ENCODE measurements at places on chromosomes 7 and 10.
A peak's percentile ranks its signal among the peaks of the same experiment; 100 is the strongest.

DNA sequence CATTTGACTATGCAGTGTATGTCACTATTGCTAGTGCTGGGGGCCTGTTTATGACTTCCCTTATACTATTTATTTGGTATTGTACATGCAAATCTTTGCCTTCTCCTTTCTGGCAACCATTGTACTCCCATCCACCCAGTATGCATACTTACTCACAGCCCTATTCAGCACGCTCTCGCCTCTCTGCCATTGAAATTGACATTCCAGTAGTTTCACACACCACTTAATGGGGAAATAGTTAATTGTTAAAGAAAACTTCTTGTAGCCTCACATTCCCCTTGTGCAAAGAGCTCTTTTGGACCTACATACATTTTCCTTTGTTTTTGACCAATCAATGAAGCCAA, 9.9 kb downstream of the CLDN12 start:
- DNase-seq: no peak

DNA sequence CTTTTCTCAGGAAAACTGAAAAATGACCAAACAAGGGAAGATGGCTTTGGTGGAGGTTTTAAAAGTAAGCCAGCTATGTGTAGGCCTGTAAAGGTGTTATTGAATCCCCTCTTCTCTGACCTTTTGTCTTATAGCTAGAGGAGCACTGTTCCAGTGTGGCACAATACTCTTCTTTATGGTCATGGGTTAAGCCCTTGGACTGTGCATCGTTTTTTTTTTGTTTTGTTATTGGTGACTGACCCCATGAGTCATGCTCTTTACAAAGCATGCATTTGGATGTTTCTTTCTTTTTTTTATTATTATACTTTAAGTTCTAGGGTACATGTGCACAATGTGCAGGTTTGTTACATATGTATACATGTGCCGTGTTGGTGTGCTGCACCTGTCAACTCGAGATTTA, 19.6 kb upstream of the FAM25A start:
- DNase-seq: no peak

DNA sequence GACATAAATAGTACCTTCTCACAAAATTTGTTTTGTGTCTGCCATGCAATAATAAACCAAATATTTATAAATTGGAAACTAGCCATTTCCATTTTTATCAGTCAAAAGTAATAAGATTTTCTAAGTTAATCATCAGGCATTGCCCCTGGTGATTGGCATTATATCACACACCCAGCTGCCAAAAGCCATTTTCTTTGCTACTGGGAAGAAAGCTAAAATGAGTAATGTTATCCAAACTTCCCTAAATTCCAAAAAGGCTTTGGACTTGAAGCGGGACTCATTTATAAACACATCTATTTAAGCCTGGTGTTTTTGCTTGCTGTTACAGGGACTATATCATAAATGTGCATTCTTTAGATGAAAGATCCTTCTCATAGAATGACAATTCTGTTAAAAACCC, 86.0 kb downstream of the AKR1D1 start:
- no peak for DNase-seq

DNA sequence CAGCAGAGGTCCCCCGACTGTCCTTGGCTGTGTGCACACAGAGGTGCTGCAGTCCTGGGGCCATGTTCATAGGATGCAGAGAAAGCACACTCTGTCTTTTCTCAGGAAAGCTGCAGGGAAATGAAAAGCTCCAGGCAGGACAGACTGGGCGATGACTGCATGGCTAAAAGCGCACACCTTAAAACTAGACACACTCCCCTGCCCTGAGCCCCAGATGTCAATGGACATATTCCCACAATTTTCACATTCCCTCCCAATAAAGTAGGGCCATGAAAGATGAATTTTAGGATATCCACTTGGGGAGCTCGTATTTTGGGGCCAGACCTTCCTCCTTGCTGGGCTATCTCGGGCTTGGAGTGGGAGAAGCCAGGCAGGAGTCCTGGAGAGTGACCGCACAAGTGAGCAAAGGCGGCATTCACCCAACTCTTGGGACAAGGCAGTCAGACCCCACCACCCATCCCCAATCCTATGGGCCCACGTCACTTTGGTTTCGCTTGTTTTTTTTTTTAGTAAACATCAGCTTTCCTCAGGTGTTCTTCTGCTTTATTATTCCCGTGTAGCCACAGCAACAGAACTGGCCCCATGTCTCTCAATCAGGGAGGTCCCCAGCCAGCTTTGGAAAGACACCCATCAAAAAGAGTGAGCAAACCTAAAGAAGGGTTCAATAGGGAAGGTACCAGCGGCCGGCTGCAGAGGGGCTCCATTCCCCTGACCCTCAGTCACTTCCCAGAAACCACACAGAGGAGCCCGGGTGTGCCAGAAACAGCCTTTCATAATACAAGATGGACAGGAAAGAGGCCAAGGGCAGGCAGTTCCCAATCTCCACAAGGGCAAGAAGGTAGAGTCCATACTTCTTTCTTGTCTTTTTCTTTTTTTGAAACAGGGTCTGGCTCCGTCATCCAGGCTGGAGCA, 12.7 kb downstream of the GPRIN2 start:
- no peak for DNase-seq

DNA sequence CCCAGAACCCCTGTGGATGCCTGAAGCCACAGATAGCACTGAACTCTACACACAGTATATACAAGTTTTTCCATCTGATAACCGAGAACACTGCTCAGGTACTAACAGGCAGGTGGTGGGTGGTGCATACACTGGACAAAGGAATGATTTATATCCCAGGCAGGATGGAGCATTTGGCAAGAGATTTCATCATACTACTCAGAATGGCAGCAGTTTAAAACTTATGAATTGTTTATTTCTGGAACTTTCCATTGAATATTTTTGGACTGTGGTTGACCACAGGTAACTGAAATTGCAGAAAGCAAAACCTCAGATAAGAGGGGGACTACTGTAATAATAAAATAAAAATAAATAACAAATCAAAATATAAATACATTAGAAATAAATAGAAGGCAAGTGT, 10.9 kb upstream of the KCNMA1 start:
- DNase-seq: no peak

GRCh38 chr7:143284591-143285469, at the start of gene TMEM139:
TSS of gene TMEM139 (plus strand) at chr7:143284958. CDS start at chr7:143285958, 1,000 bp downstream.
- DNase-seq: no peak

DNA sequence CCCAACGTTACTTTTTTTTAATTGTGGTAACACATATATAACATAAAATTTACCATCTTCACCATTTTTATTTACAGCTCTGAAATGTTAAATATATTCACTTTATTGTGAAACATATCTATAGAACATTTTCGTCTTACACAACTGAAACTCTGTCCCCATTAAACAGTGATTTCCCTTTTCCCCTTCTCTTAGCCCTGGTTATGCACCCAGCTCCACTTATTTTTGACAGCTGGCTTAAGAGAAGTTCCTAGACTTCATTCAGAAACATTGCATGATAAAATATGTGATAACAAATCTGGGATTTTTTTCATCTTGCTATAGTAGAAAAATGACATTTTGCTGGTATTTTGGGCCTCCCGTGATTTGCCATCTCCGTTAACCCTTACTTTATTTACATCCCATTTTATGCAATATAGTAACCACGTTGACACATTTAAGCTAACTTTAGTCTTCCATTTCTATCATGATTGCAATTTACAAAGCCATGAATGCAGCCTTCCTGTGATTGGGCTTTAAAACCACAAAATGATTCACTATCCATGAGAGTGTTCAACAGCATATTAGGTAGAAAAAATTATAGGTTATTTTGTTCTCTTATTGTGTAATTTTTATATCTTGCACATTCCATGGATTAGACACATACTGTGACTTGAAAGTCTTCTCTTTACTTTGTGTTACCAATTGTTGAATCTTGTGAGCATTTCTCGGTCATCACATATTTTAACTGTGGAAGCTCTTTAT, 139.6 kb downstream of the SND1 start:
- no peak for DNase-seq

GRCh38 chr10:34024693-34025425, 690.4 kb upstream of the NRP1 start:
- no peak for DNase-seq

DNA sequence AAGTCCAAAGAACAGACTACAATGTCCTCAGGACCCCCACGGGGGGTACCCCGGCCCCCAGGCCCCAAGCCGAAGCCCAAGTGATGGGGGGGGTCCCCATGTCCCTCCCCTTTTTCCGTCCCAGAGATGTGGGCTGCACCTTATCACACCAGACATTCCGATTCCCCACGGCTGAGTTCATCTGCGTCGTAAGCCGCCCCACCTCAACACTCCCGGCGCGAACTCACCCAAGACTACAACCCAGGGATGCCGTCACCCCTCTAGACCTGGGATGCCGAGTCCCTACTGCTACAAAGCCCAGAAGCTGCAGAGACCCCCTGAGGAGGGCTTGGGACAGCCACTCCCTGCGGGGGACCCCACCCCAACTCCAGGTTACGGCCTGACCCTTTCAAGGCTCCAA, 14.5 kb downstream of the PDGFA start:
- DNase-seq: peak; percentile 6

DNA sequence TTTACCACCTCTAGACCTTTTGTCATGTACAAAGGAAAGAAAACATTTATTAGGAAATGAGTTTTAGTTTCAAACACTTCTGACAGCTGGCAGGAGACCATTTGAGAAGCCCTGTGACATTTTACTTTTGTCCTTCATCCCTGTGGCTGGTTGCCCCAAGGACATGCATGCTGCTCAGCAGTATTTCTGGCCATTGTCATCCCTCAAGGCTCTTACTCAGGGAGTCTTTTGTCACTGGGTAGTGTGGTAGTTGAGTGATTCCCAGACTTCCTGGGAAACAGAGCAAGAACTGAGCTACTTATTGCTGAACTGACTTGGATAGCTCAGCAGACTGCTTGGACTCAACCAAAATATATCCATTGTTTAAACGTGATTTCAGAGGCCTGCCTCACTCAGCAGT, 142.8 kb downstream of the LRRC4 start:
- no peak for DNase-seq

- DNase-seq: no peak
Measured at GRCh38 chr7:150432915-150433892, 17.2 kb upstream of the GIMAP8 start.

- no peak for DNase-seq
Measured at GRCh38 chr10:103504181-103504783, 10.8 kb downstream of the NEURL1 start.

- DNase-seq: no peak
Measured at GRCh38 chr7:25578991-25579777, 350.9 kb upstream of the NPVF start.

GRCh38 chr7:45131891-45132290, 20.4 kb upstream of the TBRG4 start:
- DNase-seq: no peak

- DNase-seq: no peak
Measured at GRCh38 chr7:44085546-44085945, 3.2 kb upstream of the POLM start.

- DNase-seq: no peak
Measured at GRCh38 chr10:96995851-96996250, 163.8 kb downstream of the LCOR start.

GRCh38 chr10:49398000-49398861, 2.3 kb upstream of the DRGX start:
- DNase-seq: peak; percentile 54

DNA sequence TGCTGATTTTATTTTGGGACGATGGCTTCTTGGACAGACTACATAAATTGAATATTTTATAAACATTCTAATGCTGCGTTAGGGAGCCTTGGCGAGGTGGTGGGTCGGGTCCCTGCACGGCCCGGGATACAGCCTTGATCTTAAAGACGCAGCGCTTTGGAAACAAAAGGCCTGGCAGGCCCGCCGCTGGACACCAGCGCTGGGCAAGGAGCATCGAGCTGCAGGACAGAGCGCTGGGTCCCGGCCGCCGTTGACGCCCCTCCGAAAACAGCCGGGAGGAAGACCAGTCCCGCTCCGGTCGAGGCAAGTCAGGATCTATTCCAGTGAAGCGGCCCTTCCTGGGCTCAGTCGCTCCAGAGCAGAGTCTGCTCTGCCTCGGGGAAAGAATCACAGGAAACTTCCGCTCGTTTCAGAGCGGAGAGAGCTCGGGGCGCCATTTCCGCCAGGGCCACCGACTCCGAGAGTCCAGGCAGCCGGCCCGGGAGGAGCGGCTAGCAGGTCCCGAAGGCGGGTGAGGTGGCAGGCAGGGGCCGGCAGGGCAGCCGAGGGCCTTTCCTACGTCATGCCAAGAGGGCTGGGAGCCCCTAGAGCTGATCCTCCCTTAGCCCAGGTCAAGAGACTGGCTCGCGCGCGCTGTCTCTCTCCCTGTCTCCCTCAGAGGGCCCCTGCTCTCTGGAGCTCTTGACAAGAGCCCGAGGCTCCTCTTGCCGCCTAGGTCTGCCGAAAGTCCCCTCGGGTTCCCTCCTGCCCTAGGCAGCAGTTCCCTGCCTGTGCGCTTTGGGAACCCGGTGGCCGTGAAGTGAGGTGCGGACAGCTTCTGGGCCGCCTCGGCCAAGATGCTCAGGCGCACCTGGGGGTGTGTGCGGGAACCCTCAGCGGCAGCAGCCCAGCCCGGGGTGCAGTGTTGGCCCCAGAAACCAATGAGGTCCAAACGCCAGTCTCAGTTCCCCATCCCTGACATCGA, 1.4 kb upstream of the DRGX start:
- no peak for DNase-seq

DNA sequence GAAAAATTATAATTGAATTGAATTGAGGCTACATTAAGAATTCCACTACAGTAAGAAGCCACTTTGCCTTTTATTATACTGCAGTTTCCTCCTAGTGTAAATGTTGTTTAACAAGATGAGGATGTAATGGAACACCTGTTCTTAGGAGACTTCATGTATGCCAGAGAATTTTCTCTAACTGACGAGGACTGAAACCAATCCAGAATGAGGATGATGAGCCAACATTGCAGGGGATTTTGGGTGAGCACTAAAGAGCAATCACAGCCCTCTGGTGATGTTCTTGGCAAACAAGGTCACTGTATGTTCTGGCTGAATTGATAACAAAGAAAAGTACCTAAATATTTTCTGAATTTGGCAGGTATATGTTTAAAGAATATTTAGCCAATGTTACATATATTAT, 60.9 kb downstream of the RELN start:
- no peak for DNase-seq

DNA sequence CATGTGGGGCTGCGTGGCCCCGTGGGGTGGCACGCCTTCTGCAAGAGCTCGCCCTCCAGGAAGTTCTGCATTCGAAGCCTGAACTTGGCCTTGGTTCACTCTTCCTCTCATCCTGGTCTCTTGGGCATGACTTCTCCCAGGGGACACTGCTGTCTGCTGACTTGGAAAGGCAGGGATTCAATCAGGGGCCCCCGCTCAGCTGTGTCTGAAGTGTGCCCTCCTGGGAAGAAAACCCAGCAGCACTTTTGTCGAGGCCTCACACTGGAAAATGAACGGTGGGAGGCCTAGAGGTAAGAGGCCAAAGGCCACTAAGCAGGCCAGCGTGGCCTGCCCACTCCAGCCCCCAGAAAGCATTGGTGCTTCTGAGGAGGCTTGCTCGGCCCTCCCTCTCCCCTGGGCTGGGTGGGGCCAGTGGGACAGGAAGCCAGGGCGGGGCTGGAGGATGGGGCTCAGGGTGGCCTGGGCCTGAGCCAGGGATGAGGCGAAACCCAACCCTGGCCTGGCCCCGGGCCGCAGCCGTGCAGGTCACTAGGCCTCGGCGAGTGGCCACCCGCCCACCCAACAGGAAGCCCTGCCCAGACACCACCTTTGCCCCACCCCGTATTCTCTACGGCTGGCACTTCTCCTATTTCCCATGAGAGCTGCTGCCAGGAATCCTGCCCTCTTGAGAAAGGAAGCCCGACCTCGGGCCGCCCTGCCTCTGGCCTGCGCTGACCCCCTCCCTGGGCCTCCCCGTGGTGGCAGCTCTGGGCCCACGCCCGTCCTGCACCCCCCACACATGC, 81.1 kb downstream of the ZMIZ1 start:
- DNase-seq: peak; percentile 94

GRCh38 chr7:124351950-124352349, 319.1 kb upstream of the TMEM229A start:
- DNase-seq: peak; percentile 34
